Kasumi-1 (cell line): ENCODE measurements at places on chromosomes 5 and 9.

DNA sequence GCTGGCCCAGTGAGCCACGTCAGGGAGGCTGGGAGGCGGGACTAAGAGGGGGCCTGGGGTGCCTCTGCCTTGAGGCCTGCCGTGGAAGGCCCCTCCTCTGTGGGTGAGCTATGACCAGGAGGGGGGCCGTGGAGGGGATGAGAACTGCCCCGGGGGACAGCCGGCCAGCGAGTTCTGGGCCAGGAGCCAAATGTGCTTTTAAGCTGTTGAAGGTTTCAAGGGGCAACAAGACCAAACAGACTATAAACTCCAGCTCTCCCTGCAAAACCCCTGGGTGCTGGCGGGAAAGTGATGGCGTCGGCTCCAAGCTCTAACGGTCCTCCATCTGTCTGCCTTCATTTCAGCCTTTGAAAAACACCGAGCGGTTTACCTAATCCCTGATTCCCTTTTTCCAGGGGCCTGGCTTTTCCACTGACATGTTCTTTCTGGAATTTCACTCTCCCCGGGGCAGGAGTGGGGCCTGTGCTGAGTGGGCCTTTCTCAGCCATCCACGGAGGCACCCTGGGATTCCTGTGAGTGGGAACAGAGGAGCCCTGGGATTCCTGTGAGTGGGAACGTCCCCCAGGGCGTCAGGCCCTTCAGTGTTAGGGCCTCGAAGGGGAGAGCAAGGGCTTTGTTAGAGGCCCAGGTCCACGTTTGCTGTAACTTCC lies 65.6 kb downstream of the COL5A1 start:
- no peak for DNase-seq

DNA sequence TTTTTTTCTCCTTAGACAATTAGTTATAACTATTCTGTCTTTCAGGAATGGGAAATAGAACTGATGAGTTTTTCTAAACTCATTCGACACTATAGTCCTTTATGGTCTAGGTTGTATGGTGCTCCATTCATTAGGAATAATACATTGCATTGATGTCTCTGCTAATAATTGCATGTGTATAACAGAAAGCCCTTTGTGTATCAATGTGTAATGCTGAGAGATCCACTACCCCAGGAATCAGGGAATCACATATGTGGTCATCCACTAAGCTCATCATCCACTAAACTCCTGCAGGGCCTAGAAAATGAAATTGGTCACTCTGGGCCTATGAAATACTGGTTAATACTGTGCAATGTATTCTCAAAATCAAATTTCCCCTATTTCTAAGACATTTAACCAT lies 242.0 kb upstream of the CDH18 start:
- no peak for DNase-seq

GRCh38 chr5:15703901-15704300 lies 203.9 kb downstream of the FBXL7 start:
- DNase-seq, result no peak

DNA sequence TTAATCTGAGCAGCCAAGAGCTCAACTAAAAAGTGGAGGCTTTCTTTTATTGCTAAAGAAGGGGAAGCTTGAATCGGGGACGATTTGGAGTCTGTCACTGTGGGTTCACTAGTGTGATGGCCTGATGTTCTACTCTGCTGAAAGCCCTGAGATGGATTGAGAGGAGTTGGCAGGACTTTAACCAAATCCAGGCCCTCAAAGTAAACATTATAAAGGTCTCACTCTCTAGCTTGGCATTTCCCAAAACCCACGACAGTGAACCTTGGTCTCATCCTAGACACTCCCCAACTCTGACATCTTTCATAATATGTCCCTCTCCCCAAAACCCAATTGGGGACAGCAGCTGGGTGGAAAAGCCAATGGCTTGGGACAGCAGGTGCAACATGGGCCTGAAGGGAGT lies 32.7 kb downstream of the TMOD1 start:
- DNase-seq, result no peak

GRCh38 chr9:124038790-124039633 lies 27.4 kb downstream of the LHX2 start:
- DNase-seq, result no peak

- no peak for DNase-seq
Observed at GRCh38 chr9:35836595-35836994, 7.6 kb downstream of the TMEM8B start.

DNA sequence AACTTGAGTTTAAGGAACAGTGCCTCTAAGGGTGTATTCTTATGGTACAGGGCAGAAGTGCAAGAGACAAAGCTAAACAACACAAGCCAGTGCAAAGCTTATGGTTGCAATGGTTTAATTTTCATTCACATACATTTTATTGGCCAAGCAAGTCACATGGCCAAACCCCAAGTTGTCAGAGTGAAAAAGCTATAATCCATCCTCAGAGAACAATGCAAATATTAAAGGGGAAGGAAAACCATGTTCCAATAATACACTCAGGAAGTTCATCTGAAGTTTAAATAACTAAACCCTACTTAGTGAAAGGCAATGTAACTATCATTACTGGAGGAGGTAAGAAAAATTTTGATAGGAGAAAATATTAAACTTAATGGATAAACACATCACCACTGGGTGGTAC lies 26.6 kb upstream of the TLR4 start:
- no peak for DNase-seq

DNA sequence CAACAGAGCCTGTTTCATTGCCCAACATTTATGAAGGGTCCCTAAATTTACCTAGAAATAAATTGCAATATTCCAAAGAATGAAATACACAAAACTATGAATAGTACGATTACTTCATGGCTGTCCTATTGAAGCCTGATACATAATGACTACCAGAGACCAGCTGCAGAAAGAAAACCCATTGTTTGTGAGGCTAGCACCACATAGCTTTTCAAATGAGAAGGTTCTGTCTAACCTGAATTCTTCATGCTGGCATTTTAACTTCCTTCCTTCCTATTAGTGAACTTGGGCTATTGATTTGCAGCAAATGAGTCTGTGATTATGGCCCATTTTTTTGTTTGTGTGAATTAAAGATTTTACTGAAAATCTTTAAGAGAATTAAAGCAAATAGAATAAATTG lies 47.3 kb downstream of the MEGF10 start:
- no peak for DNase-seq

DNA sequence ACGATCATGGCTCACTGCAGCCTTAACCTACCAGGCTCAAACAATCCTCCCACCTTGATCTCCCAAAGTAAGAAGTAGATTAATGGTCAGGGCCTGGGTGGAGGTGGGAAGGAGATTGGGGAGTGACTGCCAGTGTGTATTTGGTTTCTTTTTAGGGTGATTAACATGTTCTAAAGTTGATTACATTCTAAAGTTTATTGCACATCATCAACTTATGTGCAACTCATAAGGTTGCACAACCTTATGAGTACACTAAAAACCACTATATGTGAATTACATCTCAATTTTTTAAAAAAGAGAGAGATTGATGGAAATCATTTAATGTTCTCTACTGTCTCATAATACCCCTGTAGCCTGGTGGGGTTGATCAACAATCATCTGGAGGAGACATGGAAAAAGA lies 218.1 kb downstream of the AOPEP start:
- no peak for DNase-seq

DNA sequence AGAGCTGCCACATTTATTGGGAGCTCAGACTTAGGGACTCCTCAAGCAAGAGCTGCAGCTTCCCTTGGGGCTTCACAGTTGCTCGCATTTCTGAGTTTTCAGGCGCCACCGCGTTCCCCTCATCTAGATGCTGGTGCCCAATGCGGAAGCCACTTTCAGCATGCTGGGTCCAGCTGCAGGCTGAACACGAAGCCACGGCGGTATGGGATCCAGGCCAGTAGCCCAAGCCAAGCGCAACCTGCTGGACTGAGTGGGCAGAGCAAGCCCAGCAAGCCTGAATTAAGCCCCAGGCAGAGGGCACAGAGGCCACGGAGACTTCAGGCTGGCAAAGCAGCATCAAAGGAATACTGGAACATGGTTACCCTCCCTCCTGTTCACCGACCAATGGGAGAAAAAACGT lies 391.5 kb downstream of the HTR1A start:
- DNase-seq, result no peak

DNA sequence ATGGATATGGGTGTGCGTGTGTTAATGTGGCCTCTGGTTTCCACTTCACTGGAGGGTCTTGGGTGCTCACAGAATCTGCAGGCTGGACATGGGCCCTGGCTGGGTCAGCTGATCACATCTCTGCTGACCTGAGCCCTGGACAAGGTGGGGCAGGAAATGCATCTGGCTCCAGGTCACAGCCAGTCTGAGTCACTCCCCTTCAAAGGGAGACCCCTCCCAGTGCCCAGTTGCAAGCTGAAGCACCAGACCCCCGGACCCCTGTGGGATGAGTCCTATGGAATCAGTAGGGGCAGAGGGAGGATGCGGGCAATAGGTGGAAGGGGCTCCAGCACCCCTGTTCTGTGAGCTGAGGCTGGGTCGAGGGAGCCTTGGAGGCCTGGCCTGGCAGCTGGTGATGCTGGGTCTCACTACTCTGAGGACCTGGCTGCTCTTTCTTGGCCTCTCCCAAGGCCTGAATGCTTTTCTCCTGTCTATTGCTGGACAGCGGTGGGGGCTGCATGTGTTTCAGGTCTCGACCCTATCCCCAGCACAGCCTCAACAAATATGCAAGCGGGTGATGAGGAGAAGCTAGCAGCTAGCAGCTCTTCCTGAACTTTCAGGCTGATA lies 54.5 kb downstream of the PHF2 start:
- no peak for DNase-seq

GRCh38 chr5:78405829-78406750 lies 45.7 kb downstream of the SCAMP1 start:
- no peak for DNase-seq

- DNase-seq, result no peak
Observed at GRCh38 chr5:14362491-14362890, 219.1 kb upstream of the OTULINL start.

- no peak for DNase-seq
Observed at GRCh38 chr5:119418606-119419100, 33.6 kb upstream of the HSD17B4 start.

GRCh38 chr5:36009698-36010097 lies 18.5 kb upstream of the UGT3A1 start:
- DNase-seq, result no peak

DNA sequence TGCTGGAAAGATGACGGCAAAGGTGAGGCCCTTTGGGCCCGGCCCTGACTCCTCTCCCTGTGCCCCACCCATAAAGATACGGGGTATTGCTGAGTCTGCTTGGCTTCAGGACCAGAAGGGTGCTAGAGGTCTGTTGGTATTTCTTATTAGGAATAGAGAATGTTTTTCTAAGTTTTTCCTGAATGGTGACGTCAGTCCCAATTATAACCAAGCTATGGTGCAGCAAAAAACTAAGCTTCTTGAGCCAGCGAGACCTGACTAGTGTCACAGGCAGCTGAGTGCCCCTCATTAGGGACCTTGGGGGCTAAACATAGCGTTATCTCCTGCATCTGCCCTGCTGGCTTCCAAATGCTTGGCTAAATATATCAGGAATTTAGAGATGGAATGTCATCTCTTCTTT lies 151.0 kb upstream of the TBC1D2 start:
- no peak for DNase-seq

DNA sequence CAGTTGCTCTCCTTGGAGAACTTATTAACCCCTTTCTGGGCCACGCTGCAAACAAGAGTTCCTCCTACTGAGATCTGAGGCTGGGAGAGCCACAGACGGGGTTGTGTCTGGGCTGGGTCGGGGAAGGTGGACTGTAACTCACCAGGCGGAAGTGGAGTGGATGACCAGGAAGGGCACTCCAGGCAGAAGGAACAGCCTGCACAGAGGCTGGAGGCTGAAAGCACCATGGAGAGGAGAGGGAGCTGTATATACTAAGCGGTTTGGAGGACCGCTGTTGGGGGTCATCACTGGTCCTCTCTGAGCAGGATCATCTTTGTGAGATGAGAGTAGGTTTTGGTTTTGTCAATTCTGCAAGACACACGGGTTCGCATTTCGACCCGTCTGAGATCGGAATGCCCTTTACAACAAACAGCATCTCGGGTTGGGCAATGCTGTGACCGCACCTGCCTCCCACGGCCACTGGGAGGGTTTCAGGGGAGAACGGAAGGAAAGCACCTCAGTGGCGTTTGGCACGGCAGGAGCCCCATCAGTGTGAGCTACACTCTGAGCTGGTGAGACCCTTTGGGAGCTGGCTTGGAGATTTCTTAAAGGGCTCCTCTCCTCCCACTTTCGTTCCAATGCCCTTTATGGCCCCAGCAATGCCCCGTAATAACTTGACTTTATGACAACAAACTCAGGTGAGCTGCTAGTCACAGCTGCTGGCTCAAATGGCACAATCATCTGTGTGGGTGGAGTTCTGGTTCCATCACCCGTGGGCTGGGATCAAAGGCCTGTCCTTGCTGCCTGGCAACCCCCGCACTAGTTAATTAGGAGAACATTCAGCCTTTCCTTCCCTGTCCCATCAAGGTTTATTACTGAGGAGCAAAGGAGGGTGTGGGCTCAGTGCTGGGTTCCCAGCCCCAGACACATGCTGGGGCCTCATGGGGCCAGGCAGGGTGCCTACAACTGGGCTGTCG lies 18.7 kb upstream of the NEURL1B start:
- DNase-seq, result no peak

GRCh38 chr9:134636149-134636507 lies 5.5 kb upstream of the COL5A1 start:
- no peak for DNase-seq

- DNase-seq, result peak; percentile 33
Observed at GRCh38 chr5:68369457-68370125, 154.0 kb downstream of the PIK3R1 start.

- peak; percentile 77 for DNase-seq
Observed at GRCh38 chr9:123389070-123389469, 33.1 kb downstream of the CRB2 start.

GRCh38 chr5:42494414-42494813 lies 71.2 kb downstream of the GHR start:
- no peak for DNase-seq

DNA sequence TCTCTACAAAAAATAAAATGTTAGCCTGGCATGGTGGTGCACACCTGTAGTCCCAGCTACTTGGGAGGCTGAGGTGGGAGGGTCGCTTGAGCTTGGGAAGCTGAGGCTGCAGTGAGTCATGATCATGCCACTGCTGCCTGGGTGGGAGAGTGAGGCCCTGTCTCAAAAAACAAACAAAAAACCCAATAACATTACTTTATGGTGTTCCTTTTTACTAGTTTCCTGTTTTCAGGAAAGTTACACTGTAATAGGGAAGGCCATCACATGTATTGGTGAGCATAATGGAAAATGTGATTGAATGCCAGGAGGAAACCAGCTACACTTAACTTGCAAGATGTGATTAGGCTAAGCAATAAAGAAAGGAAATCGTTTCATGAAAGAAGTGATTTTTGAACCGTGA lies 42.7 kb downstream of the SV2C start:
- no peak for DNase-seq

GRCh38 chr5:124071039-124071438 lies 559.1 kb downstream of the CSNK1G3 start:
- DNase-seq, result no peak

GRCh38 chr5:155953335-155953734 lies 373.6 kb upstream of the SGCD start:
- DNase-seq, result no peak

DNA sequence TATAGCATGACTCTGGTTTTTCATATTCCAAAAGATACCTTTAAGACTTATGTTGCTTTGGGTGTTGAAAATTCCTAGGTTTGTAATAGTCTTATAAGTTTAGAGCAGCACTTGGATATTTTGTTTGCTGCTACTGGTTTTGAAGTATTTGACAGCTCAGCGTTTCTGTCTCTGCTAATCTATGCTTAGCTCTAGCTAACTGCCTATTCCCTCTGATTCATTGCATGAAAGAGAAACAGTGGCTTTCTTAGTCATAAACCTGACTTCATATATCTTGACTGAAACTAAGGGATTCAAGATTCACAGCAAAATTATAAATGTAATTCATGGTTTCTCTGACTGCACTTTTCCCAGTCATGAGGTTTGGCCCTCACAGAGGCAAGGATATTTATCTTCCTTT lies 35.6 kb upstream of the ANXA1 start:
- DNase-seq, result no peak

- DNase-seq, result no peak
Observed at GRCh38 chr9:16312962-16313546, 557.4 kb downstream of the BNC2 start.
